Ascending aorta (tissue), 2 donors: ENCODE measurements at places on chromosomes 1 and 21. TPM values are rescaled to one million over a fixed set of nuclear protein-coding genes. Genes with fewer than 3 reads are reported as not detected.

GRCh38 chr1:57248830-57249229 lies 175.0 kb downstream of the DAB1 start:
- H3K36me3 ChIP-seq: no peaks in the 10 kb centered on the region
- H3K27ac ChIP-seq: no peak overlapping the region

Gene FAM110D
- total RNA-seq: 60.0 TPM

Gene KIF14
- total RNA-seq: not detected

- no peaks in the 10 kb centered on the region for H3K4me1 ChIP-seq
- no peak for DNase-seq
- no peaks in the 10 kb centered on the region for H3K27me3 ChIP-seq
- no peak overlapping the region for H3K27ac ChIP-seq
- H3K4me3 ChIP-seq: no peak overlapping the region
Observed at GRCh38 chr1:232327899-232328298, 302.0 kb downstream of the SIPA1L2 start.

- DNase-seq: no peak
- no peaks in the 10 kb centered on the region for H3K36me3 ChIP-seq
- no peak overlapping the region for H3K27ac ChIP-seq
- no peaks in the 10 kb centered on the region for H3K4me1 ChIP-seq
- H3K4me3 ChIP-seq: no peak overlapping the region
Observed at GRCh38 chr21:39714331-39714730, 30.7 kb upstream of the IGSF5 start.
